Hematopoietic multipotent progenitor cell treated with erythropoietin and hydrocortisone succinate and interleukin-3 and kit ligand, for 8 days (in vitro differentiated cells): ENCODE measurements at places on chromosomes 4 and X.
A peak's percentile ranks its signal among the peaks of the same experiment; 100 is the strongest.

DNA sequence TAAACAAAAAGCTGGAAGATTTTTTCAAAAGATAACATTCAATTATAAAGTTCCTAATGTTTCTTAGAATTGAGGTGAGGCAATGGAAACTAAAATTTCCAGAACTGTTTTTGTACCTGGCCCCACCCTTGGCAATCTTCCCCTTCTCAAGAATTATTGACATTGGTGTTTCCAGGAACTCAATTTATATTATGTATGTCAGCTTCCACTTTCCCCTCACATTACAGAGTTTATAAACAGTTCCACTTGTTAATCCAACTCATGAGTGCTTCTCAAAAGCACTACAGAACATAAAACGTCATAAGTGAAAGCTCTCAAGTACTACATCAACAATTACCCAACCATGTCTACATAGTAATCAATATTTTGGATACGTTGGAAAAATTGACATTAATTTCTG lies 107.4 kb downstream of the FAM13A start:
- DNase-seq, result peak; percentile 49

- peak; percentile 69 for DNase-seq
These were observed 4.3 kb upstream of the TLR6 start for GRCh38 chr4:38860788-38861424.

DNA sequence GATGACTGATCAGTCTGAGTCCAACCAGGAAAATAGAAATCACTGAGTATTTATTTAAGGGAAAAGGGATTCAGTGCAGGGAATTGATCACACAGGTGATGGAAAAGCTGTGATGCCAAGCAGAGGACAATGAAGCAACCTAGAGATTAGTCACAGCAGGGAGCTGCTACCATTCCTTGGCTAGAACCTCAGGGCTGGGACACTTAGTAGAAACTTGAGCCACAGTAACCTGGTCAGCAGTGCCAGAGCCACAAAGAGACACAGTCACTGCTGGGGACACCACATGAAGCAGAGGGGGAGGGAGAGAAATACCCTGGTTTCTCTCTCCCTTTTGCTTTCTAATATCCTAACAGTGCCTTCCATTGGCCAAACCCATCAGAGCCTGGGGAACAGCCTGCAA lies 38.7 kb downstream of the RTL9 start:
- no peak for DNase-seq

- no peak for DNase-seq
These were observed 349.4 kb downstream of the ARHGAP24 start for GRCh38 chr4:85824166-85824945.

DNA sequence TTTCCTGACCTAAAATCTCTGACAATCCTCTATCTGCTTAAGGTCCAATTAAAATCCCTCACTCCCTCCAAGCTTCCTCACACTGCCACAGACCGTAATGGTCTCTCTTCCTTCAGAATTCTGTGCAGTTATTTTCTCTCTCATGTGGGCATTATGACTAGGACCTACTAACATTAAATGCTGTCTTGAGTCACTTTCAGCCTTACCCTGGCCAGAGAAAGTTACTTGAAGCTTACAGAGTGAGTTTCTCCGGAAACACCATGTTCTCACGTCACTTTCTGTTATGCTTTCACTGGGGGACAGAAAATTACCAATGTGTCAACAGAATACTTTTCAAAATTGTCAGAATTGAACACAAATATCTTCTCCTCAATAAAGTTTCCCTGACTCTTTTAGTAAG lies 271.8 kb downstream of the INPP4B start:
- DNase-seq, result no peak

DNA sequence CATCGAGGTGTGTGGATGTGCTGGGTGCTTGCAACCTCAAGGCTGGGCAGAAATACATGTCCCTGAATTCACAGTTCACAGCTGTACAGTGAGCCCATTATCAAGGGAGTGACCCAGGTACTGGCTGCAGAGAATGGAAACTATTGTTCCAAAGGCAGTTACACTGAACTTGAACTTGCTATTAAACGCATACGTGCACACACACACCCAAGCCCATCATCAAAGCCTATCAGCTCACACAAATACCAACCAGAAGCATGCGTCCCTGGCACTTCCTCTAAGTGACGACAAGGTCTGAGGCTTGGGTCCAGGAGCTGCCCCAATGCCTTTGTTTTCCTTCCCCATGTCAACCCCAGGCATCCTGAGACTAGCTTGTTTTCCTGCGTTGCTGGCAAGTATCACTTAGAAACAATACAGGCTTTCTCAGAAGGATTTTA lies 88.6 kb downstream of the IRF2 start:
- DNase-seq, result peak; percentile 70

DNA sequence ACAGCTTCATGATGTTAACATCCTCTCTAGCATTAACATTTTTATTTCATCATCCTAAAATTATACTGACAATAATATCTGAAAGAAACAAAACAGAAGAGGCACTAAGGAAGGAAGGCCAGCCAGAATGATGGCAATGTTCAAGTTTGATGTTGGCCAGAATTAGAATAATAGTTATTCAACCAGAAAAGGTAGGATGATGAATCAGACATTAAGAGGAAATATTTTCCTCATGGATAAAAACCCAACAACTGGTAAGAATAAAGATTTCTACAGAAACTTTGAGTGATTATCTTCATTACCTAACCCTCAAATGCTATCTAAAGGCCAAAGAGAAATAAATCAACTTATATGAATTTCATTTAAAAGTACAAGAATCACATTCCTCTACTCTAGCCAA lies 105.2 kb downstream of the PDE5A start:
- DNase-seq, result no peak

DNA sequence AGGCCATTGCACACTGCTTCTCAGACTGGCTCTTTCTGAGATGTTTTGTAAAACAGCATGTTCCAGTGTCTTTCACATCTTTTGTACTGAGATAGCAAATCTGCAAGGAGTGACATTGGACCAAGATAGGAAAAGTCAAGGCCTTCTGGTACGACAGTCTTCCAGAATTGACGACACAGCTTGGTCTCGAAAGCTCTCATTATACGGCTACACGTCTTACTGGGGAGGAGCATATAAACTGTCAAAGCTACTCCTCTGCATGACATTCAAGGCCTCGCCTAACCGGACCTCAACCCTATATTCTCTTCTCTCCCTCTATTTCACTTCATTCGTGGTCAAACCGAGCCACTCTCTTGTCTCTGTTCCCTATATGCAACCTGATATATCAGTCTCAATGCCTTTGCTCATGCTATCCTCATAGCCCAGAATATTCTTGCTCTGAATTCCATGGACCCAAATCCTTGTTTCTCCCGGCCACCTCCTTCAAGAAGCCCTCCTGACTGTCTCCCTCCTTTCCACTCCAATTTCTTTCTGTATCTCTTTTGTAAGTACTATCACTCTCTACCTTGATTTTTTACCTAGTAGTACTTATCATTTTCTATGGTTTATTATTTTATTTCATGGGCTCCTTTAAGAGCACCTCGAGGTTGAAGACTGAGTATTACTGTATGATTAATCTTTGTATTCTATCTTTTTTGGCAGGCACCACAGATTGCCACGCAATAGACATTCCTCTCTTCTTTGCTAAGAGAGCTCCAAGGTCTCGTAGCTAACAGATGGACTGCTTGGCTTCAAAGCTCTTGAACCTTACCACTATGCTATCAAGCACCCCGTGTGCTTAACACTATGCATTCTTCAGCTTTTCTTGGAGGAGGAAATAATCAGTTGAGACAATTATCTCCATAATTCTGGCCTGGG lies 35.1 kb downstream of the RBM47 start:
- no peak for DNase-seq

DNA sequence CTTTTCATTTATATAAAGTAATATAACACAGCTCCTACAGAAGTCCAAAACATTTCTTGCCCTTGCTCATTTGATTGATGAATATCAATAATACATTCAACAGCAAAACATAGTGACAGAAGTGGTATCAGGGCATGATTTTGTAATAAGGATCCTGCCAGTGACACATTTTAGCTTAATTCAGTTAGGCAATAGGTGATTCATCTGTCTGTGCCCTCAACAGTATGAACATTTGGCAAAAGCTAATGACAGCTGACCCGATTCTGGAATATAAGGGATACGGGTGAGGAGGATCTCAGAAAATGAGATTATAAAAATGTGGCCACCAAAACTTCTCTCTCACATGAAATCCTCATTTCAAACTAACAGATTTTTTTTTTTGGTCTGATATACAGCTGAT lies 294.0 kb downstream of the CAMK2D start:
- no peak for DNase-seq

GRCh38 chr4:52903273-52903672 lies 41.2 kb downstream of the RASL11B start:
- DNase-seq, result no peak

- no peak for DNase-seq
These were observed 309.5 kb upstream of the FMR1 start for GRCh38 chrX:147602176-147602696.

DNA sequence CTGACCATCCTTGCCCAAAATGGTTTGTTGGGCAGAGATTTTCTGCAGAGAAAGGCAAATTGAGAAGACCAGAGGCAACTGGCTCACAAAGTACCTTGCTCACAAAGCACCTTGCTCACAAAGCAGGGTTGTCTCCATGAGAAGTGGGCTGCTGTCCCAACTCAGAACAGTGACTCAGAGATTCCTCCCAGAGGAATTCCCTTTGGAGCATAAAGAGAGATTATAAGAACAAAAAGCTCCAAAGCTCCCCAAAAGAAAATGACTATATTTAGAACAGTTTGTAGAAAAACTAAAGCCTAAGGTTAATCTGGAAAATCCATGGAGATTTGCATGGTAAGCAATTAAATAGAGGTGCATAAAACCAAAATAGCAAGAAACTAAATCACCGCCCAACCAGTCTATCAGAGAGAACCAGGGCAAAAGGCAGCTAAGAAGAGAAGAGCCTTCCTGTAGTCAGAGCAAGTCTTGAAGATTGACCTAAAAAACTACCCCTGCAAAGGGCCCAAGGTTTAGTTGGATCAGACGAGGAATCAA lies 731.4 kb downstream of the FAT4 start:
- DNase-seq, result no peak

- no peak for DNase-seq
These were observed 414.1 kb downstream of the ADGRL3 start for GRCh38 chr4:61614231-61614630.

DNA sequence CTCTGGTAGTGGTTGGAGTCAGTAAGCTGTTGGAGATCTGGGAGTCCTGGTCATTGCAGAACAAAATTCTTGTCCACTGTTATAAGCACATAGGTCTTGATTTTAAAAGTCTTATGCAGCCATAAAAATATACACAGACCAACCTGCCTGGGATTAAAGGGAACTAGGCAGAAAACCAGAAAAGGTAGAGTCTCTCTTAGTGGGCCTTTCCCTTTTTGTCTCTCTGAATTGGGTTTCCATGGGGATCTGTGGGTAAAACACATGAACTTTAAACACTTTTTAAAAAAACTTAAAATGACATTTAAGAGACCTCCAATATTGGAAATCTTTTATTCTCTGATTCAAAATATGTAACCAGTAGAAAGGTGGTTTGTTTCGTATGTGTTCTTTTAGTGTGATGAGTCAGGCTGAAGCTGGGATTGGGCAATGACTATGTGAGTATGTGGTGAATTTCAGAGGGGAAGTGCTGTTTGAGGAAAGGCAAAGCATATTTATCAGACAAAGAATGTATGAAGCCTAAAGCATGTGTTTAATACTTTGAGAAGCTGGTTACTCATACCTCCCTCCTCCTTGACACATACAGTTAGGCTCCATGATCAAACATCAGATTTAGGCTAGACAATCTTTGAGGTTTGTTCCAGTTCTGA lies 29.6 kb downstream of the SLC16A2 start:
- DNase-seq, result no peak
